ENCODE measurements at places on chromosomes 1 and 21.

DNA sequence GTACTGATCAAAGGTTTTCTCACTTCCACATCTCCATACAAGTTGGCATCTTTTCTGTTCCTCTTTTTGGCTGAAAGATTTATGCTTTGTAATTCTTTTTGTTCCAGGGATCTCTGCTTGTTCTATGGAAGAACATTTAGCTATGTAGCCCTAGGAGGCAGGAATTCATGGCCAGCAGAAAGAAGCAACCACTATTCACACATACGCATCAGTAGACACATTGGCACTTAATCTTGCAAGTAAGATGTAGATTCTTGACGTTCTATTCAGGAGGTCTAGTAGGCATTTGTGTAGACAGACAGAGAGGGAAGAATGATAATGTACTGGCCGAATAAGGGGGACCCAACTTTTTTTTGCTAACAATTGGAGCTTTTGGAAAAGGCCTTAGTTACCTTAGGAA, 336.0 kb downstream of the NUF2 start:
- no peak for DNase-seq

DNA sequence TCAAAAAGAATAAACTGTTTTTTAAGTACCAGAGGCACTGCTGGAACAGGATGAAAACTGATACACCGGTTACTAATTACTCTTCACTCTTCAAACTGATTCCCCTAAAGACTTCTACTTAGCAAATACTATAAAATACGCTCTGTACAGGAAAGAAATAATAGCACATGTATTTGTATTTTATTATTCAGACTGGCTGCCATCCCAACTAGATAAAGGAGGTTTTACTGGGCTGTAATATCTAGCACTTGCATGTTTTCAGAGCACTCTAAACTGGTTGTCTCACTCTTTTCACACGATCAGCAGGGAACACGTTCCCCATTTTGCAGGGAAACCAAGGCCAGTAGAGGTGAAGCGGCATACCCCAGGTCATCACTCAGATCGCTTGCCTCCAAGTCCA, 9.2 kb downstream of the SMIM12 start:
- DNase-seq, result no peak

DNA sequence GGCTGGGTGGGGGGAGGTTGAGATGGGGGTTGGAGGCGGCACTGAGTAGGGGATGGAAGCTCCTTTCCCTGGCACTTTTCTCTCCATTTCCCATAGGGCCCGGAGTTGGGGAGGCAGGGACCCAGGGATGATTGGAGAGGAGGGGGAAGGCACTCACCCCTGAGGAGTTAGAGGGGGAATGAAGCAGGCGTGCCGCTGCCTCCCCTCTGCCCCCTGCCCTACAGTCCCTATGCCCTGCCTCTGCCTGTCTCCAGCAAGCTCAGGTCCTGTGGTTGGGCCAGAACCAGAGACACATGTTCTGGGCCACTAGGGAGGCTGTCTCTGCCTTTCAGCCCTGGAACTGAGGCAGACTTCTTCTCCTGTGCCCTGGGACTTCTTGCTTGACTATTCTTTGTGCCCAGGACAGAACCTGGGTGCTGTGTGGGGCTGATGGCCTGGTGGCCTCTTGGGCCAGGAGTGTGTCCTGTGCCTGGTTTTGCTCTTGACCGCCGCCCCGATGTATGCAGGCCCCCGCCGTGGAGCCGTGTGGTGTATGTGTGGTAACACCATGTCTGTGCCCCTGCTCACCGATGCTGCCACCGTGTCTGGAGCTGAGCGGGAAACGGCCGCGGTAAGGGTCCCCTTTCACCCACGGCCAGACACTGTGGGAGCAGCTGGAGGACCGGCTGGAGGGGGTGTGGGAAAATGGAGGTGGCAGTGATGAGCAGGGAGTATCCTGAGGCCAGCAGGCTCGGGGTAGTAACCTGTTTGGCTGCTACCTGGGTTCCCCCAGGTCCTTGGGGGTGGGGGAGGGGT, 1.4 kb downstream of the LYPLA2 start:
- DNase-seq, result no peak

GRCh38 chr1:160221089-160221488, 15.9 kb downstream of the PEA15 start:
- DNase-seq, result no peak

GRCh38 chr1:89270423-89270822, 2.2 kb downstream of the GBP5 start:
- no peak for DNase-seq

DNA sequence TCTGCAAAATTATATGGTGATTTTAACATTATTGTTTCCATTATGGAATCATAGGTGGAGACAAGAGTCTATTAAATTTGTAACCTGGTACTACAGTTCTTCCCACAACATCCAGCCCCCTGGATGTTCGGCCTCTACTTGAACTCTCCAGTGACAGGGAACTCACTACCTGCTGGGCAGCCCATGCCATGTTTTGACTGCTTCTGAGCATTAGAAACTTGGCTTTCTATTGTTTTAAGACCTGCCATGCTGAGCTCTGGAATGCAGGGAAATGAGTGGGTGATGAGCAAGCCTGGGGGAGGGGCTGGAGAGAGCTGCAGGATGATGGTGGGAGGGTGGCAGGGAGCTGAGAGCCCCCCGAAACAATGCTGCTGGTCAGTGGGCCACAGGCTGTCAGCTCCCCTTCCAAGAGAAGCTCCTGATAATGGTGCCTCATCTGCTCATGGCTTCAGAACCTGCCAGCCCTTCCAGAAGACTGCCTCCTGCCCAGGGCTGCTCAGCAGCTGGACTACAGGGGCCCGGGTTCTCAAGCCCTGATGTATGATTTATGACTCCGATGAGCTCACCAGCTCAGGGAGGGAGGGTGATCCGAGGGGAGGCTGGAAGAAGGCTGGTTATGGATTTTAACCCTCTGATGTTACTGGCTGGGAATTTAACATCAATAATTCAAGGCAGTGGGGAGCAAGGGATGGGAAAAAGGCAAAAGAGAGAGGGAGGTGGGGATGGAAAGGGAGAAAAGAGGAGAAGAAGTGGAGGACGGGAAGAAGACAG, 205.0 kb downstream of the HIVEP3 start:
- DNase-seq, result no peak

DNA sequence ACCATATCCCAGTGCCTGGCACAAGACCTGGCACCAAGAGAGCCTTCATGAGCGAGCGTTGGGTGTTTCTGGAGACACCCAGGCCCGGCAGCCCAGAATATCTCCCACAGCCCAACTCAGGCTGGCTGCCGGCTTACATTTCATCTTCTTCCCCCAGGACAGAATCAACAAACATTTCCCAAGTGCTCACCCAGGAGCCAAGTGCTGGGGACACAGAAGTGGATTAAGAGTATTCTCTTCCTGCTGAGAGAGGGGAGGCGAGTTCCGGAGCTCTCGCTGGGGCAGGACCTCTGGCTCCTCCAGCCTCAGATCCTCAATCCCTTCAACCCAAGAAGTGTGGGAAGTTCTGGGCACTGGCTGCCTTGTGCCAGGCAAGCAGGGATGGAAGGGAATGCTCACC, 23.6 kb downstream of the IFFO2 start:
- DNase-seq, result no peak

GRCh38 chr1:56816909-56817308, 2.3 kb downstream of the FYB2 start:
- no peak for DNase-seq

DNA sequence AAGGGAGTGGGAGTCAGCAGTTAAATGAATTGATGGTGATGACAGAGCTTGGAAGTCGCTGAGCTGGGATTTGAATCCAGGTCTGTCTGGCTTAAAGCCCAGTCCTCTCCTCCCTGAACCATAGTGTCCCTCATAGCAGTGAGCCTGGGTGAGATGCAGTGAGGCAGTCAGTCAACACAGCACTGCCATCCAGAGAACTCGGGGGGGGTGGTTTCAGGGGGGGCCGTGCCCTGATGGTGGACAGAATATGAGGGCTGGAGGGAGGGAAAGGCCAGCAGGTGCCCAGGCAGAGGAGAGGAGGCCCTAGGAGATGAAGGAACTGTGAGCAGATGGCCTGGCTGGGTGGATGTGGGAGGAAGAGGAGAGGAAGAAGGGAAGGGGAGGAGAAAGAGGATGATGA, 405.6 kb downstream of the PTPRU start:
- DNase-seq, result no peak

DNA sequence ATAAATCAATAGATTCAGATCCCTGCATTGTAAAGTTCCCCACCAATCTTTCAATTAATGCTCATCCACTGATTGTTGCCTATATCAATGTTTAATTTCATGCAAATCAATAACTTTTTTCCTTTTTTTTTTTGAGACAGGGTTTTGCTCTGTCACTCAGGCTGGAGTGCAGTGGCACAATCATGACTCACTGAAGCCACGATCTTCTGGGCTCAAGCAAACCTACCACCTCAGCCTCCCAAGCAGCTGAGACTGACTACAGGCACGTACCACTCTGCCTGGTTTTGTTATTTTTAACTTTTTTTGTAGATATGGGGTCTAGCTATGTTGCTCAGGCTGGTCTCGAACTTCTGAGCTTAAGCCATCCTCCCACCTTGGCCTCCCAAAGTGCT, 25.7 kb downstream of the DIO1 start:
- DNase-seq, result no peak

GRCh38 chr1:165915932-165916348, 88.5 kb downstream of the UCK2 start:
- no peak for DNase-seq

GRCh38 chr1:117555806-117556205, 50.0 kb upstream of the TENT5C start:
- DNase-seq, result no peak

- no peak for DNase-seq
Observed at GRCh38 chr1:156073740-156074139, 8.5 kb downstream of the MEX3A start.

- no peak for DNase-seq
Observed at GRCh38 chr21:16420031-16420724, 690.4 kb downstream of the USP25 start.

DNA sequence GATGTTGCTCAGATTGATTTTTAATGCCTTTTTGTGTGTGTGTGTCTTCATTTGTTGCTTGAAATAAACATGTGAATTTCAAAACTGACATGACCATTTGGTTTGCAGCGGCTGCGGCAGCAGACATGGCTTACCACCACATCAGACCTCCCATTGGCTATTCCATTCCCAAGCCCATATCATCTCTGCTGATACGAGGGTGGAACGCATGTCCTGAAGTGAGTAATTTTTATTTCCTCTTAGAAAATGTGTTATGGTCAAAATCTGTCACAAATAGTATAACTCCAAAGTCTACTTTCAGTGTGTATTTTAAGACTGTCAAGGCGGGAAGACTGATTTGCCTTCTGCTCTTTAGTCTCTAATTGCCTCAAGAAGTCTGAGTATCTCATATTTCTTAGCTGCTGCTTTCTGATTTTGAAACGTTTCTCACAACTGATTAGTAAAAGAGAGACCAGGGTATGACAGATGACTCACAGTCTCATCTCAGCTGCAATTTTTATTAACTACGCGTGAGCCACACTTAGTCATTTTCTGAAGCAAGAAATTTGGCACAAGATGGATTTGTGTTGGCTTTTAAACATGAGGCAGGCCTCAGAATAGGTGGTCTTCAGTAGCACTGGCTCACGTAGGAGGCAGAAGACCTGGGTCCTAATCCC, 49.0 kb downstream of the LRRC53 start:
- no peak for DNase-seq

- peak; percentile 25 for DNase-seq
Observed at GRCh38 chr1:37808369-37809319, 636 bp upstream of the YRDC start.

- DNase-seq, result peak; percentile 30
Observed at GRCh38 chr1:204398197-204399125, 13.2 kb downstream of the PPP1R15B start.

- DNase-seq, result no peak
Observed at GRCh38 chr1:16631248-16632043, 18.1 kb upstream of the NBPF1 start.

GRCh38 chr21:45919593-45919992, 62.0 kb upstream of the COL6A1 start:
- DNase-seq, result no peak
